ENCODE measurements at places on chromosomes 1 and 21. TPM values are rescaled to one million over a fixed set of nuclear protein-coding genes. Genes with fewer than 3 reads are reported as not detected.

DNA sequence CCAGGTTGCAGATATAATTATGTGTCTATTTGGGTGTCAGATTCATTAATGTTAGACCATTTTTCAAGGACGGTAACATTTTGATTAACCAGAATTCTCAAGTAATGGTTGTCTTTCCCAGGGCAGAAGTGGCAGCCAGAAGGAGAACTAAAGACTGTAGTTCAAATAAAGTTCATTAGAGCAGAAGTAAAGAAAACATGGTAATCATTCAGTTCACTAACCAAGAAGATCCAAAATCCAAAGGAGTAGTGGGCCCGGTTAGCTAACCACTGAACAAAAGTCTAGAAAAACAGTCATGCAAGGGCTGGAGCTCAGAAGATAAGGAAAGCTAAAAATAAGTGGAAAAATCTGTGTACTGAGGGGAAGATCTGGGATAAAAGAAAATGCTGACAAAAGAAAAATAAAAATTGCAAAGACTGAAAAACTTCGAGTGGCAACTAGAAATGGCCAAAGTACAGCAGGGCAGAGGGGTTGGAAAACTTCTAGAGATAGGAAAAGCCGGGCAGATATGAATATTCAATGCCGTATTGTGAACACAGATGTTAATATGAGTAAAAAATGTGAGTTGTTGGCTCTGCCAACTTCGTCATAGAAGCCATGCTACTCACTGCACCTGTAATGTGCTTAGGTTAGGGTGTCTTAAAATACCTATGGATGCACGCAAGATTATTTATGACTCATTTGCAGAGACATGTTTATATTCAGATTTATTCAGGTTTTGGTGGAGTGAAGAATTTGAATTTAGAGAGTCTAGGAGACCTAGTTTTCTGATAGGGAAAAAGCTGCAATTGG is 925.9 kb downstream of the LTN1 start:
- no peak for DNase-seq

DNA sequence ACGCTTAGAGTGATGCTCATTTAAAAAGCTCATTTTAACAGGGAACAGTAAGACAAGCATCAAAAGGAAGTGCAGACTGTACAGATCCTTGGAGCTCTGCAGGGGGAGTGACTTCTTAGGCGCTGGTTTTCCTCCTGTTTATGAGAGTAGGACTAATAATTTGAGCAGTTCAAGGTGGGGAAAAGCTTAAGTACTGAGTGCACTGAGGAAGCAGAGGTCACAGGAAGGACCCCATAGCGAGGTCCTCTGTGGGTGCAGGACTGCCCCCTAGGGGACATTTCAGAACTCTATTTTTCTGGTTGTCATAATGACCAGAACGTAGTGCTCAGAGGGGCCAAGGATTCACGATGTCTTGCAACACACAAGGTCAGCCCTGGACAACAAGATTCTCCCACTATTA is 112.1 kb downstream of the HLCS start:
- DNase-seq, result no peak

DNA sequence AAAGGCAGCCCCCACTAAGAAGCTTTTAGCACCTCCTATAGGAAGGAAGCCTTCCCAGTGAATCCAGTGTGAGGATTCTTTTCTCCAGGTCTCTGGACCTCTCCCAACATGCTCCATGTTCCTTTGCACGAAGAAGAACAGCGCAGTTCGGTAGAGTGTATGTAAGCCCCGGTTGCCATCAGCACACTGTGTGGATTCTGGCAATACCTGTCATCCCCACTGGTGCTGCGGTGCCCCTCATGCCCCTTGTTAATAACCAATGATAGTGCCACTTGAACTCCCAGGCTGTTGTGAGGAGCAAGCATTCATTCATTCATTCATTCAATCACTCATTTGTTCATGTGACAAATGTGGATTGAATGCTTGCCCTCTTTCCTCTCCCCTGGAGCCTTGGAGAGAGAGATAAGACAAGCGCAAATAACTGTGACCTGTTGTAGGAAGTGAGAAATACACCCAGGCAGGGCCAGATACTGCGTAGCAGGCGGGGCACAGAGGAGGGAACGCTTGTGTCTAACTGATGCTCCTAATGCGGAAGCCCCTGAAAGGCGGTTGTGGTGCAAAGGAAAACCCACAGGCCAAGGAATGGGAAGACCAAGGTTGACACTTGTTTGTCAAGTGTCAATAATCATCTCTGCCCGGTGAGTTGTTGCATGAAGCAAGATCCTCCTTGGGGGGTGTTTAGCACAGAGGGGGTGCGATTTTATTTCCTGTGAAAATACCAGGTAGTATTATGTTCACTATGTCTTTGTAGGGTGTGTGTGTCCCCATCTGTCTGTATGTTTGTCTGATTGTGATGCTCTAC is 9.8 kb downstream of the LGR6 start:
- no peak for DNase-seq

GRCh38 chr1:199585392-199585791 is 442.1 kb upstream of the NR5A2 start:
- DNase-seq, result no peak

DNA sequence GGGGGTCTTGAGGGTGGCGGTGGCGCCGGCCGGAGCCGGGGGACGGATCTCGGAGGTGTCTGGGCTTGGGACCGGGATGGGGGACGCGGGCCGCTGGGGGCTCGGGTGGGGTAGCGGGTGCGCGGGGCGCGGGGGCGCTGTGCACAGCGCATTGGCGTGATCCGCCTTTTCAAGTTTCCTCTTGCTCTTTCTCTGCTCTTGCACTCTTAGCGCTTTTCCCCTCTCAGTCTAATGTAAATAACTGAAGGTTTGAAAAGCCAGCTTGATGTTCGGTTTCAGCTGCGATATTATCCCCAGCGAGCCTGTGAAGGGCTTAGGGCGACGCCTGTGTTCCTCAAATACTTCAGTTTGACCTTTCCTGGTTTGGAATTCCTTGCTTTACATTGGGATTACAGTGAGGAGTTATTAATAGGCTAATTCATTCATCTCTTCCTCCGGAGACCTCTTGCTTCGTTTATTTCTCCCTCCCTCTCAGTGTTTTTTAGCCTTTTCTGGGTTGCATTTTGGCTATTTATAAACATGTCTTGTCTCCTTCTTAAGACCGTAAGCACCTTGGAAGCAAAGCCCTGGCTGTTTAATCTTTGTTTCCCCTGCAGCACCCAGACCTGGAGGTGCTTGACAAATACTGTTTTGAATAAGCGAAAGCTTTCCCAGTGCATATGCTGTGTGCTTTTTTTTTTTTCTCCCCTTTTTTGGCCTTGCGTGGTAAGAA is 693 bp downstream of the RAB4A start:
- peak; percentile 44 for DNase-seq

DNA sequence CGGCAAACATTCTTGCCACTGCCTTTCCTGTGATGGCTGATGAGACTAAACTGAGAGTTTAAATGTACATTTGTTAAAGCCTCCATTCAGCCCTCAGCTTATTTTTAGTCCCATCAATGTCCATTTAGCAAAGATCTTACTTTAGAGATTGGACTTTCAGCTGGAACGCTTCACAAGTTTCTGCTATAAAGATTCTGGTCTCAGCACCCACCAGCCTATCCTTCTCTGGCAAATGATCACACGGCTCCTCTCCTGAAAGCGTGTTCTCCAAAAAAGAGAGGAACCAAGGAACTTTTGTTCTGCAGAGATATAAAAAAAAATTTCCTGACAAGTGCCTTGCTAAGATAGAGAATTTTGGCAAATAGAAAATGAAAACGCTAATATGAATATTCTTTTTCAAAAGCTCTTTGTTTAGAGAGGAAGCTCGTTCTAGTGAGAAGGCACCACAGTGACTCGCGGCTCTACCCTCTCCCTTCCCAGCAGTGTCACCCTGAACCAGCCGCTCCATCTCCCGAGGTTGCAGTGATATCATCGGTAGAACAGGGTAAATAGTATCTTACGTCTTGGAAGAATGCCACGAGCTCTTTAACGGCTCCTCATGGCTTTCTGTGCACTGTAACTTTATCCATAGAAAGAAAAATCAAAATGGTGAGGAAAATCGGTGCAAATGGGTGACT is 200.2 kb downstream of the APP start:
- no peak for DNase-seq

DNA sequence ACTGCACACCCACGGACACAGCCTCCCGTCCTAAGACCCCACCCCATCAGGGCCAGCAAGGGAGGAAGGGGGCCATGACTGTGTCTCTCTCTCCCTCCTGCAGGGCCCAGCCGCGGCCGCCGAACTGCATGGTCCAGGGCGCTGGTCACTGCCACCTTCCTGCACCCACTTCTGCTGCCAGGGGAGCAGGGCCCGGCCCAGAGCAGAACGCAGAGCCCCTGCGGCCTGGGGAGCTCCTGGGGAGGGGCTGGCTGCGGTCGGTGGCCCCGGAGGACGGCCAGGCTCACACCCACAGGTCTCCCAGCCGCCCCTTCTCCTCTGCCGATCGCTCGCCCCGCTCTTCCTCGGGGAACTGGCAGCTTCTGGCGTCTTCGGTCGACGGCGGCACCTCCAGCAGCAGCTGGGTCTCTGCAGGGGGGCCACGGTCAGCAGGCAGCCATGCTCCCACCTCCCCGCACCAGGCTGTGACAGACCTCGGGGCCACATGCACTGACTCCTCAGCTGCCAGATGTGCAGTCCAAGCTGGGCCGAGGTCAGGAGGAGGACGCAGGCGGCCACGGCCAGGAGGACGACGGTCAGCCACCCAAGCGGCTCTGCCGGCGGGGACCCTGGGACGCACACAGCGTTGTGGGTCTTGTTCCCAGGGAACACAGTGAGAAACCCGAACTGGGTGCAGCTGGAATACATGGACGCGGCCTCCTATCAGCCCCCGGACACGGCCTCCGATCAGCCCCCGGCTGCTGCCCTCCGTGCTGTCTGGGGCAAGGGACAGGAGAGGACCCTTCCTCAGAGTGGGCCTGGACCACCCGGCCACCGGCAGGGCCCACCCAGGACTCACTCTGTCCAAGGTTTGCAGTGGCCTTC is 2.6 kb downstream of the TNFRSF18 start:
- peak; percentile 7 for DNase-seq

DNA sequence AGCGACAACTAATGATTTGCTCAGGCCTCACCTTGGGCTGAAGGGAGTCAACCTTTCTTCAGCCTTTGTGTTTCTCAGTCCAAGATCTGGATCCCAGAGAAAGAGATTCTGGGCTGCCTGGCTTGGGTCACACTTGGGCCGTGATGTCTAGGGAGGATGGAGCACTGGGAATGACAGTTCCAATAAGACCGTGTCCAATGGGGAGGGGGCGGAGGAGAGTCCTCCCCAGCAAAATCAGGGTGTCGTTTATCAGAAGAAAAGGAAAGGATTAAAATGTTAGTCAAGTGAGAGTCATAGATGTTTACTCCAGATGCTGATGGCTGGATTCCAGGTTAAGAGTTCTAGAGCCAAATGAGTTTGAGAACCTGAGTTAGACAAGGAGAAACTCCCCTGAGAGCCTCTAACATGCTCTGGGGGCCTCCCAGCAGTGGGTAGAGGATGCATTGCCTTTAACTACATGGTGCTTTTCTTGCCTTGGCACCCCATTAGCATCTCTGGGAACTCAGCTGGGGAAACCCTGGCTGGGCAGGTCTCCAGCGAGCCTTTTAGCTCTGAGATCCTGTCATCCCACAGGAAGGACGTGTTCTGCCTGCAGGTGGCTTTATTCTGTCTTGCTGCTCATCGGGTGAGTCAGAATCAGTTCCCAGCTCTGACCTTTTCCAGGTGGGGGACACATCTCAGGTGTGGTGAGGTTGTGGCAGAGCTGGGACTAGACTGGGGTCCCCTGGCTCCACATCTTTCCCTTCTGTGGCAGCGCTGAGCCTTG is 22.2 kb downstream of the NIPAL3 start:
- DNase-seq, result no peak

GRCh38 chr1:50246869-50247268 is 138.1 kb downstream of the ELAVL4 start:
- no peak for DNase-seq

DNA sequence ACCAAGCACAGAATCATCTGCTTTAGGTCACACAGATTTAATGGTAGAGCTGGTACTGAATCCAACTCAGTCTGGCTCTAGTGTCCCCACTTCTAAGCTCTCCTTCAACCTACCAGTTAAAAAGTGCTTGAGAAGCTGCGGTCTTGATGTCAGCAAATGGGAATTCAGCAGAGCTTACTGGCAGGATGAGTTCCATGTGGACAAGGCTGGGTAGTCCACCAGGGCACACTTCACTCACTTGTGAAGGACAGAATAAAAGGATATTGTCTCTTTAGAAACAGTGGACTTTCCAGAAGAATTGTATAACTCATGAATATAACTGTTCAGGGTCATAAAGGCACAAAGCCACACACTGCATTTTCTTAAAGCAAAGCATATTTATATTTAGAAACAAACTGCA is 35.1 kb upstream of the GUCA2B start:
- no peak for DNase-seq

DNA sequence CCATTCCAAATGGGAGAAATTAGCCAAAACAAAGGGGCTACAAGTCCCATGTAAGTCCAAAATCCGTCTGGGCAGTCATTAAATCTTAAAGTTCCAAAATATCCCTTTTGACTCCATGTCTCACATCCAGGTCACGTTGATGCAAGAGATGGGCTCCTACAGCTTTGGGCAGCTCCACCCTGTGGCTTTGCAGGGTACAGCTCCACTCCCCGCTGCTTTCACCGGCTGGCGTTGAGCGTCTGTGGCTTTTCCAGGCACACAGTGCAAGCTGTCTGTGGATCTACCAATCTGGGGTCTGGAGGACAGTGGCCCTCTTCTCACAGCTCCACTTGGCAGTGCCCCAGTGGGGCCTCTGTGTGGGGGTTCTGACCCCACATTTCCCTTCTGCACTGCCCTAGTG is 130.2 kb downstream of the TPR start:
- DNase-seq, result no peak

DNA sequence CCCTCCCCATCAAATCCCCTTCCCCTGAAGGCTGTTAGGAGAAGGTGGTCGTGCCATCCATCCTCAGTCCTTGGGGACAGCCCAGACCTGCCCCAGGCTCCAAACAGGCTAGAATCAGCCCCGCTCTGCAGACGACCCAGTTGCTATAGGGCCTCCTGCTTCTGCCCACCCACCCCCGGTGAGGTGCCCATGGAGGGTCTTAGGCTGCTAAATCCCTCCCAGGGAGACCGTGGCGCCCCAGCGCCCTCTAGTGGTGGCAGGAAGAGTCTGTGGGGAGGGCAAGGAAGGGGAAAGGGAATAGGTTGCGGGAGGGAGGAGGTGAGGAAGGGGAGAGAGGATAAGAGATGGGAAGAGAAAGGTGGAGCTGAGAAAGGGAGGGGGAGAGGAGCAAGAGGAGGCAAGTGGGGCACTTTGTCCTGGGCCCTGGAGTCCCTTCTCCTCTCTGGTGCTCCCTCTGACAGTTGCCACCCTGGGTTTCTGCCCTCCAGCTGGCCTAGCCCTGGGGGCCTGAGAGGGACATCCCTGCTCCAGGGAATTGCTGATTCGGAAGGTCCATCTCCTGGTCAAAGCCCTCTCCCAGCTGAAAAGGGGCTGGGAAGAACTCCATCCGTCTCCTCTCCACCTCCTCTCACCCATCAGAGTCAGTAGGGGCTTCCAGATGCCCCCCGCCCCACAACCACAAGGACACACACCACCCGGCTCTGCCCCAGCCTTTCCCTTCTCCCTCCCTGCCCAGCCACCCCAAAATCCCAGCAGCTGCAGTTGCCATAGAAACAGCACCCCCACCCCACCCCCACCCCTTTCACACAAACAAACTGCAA is 55.4 kb downstream of the CAMK2N1 start:
- peak; percentile 21 for DNase-seq

Gene EVI5
- total RNA-seq, result 32.9 TPM

Gene S100A7
- not detected for total RNA-seq

Gene RHOU
- 1.2 TPM for total RNA-seq

Gene TMEM79
- total RNA-seq, result 6.9 TPM

Gene KLHDC9
- 0.43 TPM for total RNA-seq

Measured in activated T-cell treated with anti-CD3 and anti-CD28 coated beads, Interleukin-2, amount 50 U/mL, for 4 hours (primary cell).